ENCODE measurements at places on chromosomes 12 and 14.
A peak's percentile ranks its signal among the peaks of the same experiment; 100 is the strongest.

- no peak for DNase-seq
These were observed 26.4 kb downstream of the SCFD1 start for GRCh38 chr14:30648471-30648870.

DNA sequence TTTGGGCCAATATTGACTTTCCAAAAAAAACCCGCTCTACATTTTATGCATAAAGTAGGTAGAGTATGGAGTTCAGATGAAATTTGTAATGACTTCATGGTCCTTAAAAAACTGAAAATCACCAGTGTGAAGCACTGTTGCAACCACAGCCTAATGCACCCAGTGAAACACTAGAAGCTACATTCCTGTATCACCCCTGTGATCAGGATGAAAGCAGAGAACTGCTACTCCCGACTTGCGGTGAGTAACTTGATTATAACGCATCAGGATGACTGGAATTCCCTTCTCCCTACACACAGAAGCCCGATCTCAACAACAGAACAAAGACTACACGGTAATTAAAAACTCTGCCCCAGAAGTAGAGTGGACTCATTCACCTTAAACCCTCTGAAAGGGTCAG is 33.8 kb downstream of the SPTB start:
- DNase-seq, result no peak

- no peak for DNase-seq
These were observed 19.8 kb downstream of the ZBTB42 start for GRCh38 chr14:104820669-104821228.

- no peak for DNase-seq
These were observed 2.7 kb downstream of the PLEKHD1 start for GRCh38 chr14:69487226-69487625.

GRCh38 chr12:21962236-21962635 is 21.0 kb upstream of the ABCC9 start:
- DNase-seq, result no peak

GRCh38 chr12:2364631-2365051 is 311.9 kb downstream of the CACNA1C start:
- DNase-seq, result no peak

- no peak for DNase-seq
These were observed 158.6 kb downstream of the CPNE8 start for GRCh38 chr12:38746744-38747143.

- no peak for DNase-seq
These were observed 59.4 kb downstream of the GARIN6 start for GRCh38 chr12:99706736-99707473.

GRCh38 chr14:100906420-100906819 is 2.9 kb upstream of the RTL1 start:
- DNase-seq, result no peak

DNA sequence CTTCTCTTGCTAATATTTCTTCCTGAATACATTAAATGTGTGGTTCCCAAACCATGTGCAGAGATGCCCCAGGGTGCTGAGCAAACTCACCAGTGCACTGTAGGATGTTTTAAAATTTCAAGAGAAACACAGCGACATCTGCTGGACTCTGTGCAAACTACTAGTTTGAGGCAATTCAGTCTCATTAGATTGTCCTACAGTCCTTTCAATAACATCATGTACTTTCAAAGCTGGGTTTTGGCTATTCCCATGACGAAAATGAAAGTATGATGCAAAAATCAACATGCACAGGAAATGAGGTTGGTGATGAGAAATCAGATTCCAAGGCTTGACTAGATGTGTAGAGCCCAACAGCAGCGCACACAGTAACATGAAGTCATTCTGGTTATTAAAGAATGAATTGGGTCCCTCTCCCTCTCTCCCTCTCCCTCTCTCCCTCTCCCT is 66.3 kb downstream of the CLIP1 start:
- DNase-seq, result peak; percentile 44

DNA sequence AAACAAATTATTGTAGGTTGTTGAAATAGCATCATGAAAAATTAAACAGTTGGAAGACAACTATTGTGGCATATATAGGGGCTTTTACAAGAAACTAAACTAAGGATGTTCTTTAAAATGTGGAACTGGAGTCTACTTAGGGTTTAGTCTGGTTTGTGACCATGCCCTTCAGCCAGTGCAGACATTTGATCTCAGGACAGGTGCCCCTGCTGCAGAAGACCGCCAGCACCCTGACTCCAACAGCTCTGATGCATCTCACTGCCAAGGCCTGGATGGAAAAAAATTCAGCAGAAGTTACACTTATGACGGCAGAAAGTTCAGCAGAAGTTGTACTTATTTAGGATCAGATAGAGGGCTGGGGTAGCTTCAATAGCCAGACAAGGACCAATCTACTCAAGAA is 51.5 kb downstream of the TMEM117 start:
- DNase-seq, result no peak

DNA sequence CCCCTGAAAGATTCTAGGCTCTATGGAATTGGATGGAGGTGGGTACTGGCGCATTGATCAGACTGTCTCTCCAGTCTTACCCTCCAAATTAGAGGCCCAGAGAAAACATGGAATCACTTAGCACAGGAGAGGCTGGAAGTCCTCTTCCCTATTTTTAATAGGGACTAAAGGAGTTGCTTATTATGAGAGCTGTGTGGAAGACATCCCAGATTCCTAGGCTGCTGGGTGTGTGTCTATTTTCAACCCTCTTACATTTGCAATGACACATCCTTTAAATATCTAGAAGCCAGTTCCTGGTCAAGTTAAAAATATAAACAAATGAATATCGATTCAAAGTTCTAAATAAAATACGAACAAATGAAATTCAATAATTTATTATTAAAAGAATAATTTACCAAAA is 58.3 kb upstream of the ARID2 start:
- DNase-seq, result no peak

DNA sequence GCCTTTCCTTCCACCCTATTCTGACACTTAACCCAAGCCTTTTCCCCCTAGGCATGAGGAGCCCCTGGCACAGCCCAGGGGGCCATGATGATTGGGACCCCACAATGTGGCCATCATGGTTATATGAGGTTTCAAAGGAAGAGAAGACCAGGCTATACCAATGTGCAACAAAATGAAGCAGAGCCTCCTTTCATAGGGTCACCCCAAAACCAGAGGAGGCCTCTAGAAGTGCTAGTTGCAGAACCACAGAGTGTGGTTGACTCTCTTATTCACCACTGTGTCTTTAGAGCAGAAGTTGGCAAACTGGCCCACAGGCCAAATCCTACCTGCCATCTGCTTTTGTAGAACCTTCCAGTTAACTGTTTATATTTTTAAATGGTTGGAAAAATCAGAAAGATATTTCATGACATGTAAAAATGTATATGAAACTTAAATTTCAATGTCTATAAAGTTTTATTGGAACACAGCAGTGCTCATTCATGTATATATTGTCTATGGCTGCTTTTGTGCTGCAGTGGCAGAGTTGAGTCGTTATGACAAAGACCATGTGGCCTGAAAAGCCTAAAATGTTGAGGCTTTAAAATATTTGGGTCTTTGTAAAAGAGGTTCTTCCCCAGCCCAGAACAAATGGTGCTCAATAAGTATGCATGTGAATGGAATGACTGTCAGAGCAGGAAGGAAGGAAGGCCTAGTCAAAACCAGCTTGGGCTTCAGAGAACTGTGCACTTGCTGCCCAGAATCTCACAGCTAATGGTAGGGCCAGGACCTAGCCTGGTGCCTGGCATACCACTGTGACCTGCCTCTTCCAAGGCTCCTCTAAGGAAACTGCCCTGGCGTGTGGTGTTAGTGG is 49.2 kb downstream of the SUSD6 start:
- no peak for DNase-seq

DNA sequence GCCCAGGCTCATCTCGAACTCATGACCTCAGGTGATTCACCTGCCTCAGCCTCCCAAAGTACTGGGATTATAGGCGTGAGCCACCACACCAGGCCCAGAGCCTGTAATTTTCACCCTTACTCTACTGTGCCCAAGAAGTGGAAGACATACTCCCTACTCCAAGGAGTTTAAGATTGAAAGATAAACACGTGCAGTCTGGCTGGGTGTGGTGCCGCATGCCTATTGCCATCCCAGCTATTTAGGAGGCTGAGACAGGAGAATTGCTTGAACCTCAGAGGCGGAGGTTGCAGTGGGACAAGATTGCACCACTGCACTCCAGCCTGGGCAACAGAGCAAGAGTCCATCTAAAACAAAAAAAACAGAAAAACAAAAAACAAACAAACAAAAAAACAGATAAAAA is 90.0 kb downstream of the NINJ2 start:
- DNase-seq, result no peak

DNA sequence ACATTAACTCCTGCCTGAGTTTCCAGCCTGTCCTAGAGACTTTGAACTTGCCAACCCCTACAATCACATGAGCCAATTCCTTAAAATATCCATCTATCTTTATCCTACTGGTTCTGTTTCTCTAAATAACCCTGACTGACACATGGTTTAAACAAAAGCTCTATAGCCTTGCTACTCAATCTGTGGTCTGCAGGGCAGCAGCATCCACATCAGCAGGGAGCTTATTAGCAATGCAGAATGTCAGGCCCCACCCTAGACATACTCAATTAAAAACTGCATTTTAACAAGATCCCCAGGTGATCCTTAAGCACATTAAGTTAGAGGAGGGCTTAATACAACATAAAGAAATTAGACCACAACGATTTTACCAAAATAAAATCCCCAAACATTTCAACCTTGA is 108.3 kb upstream of the CPSF6 start:
- no peak for DNase-seq

GRCh38 chr14:50037852-50038251 is 78.5 kb downstream of the VCPKMT start:
- no peak for DNase-seq

DNA sequence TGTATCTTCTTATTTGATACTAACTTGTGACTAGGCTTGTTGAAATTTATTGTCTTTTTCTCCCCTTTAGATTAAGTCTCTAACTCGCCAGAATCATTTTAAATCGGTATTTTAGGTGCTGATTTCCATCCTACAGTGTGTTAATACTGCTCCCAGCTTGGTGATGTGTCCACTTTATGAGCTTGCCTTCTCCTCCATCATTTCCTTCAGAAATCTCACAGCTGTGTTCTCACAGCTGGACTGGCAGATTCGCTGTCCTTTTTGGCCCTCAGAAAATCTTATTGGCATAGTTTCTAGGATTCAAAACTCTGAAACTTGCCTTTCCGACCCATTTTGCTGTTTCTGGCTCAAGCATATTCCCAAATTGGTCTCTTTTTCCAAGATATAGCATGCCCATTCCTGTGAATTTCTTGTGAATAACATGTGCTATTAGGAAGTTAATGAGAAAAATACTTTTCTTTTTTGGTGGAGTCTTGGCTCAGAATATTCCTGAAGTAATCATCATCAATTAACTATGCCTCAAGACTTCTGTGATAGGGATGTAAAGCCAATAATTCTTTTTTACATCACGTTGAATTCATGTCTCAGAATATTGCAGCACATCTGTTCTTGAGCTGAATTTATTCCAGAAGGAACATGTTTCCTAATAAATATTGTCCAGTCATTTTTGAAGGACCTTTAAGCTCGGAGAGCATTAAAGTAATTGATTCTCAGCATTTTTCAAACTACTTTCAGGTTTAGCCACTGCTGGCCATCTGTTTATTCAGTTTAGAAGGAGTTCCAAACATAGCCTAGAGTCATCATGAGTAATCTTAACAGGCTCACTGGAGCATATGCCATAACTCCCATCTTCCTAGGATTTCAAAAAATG is 50.0 kb upstream of the USP44 start:
- no peak for DNase-seq

- DNase-seq, result no peak
These were observed 79.9 kb downstream of the CHGA start for GRCh38 chr14:93002851-93003298.

DNA sequence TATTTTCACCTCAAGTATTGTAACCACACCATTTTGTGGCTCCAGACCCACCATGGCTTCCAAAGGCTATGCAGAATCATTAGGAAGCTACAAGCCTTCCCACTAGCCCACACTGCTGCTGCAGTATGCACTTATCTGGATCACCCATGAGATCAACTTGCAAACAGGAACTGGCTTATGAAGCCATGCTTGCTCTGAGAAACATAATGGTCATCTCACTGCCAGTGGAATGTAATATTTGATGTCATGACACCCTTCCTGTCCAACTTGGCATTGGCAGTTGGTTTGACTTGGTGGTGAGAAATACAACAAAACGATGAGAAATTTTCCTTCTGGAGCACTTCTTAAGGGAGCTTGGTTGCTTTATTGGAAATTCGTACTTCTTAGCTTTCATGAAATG is 69.3 kb upstream of the FRMD6 start:
- no peak for DNase-seq

- DNase-seq, result no peak
These were observed 26.0 kb downstream of the C12orf42 start for GRCh38 chr12:103469719-103470118.

DNA sequence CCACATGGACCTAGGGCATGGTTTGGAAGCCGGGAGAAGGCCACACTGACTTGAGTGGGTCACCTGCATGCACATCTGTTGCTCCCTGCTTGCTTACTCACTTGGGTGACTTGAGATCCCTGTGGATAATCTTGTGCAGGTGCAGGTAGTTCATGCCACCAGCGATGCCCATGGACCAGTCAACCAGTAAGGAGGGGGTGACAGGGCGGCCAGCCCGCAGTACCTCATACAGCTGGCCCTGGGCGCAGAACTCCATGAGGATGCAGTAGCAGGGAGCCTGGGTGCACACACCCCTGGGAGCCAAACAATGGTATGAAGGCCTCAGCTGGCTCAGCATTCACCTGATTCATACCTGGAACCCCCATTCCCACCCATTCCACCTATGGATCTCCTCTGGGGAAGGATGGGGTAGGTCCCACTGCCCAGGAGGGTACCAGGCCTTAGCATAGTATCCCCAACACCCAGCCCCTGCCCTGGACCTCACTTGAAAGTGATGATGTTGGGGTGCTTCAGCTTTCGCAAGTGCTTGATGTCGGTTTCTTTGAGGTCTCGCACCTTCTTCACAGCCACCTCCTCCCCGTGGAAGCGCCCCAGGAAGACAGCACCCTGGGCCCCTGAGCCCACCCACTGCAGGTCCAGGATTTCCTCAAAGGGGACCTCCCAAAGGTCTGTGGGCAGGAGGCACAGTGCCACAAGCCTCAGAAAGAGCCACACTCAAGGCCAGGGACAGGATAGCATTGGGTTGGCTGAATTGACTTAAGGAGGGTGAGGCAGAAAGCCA is 13.1 kb downstream of the MAP3K12 start:
- DNase-seq, result no peak

GRCh38 chr14:88868558-88869159 is 44.2 kb downstream of the TTC8 start:
- DNase-seq, result no peak

Measured in stimulated activated CD4-positive, alpha-beta T cell treated with anti-CD3 and anti-CD28 coated beads, Interleukin-1b, Interleukin-23, amount 100 ng/mL, for 48 hours (primary cell).